ENCODE measurements at places on chromosomes 2 and 18.

- peaks cover 4% of the 10 kb centered on the region for H3K4me1 ChIP-seq
- H3K27me3 ChIP-seq, result no peaks in the 10 kb centered on the region
- H3K4me3 ChIP-seq, result no peak overlapping the region
- no peaks in the 10 kb centered on the region for H3K36me3 ChIP-seq
- H3K27ac ChIP-seq, result no peak overlapping the region
Observed at GRCh38 chr2:23649303-23649702, 264.3 kb downstream of the KLHL29 start.

- DNase-seq, result no peak
- no peak overlapping the region for H3K4me3 ChIP-seq
- H3K27ac ChIP-seq, result no peak overlapping the region
- H3K36me3 ChIP-seq, result no peaks in the 10 kb centered on the region
Observed at GRCh38 chr2:60567919-60568768, 14.7 kb upstream of the BCL11A start.

DNA sequence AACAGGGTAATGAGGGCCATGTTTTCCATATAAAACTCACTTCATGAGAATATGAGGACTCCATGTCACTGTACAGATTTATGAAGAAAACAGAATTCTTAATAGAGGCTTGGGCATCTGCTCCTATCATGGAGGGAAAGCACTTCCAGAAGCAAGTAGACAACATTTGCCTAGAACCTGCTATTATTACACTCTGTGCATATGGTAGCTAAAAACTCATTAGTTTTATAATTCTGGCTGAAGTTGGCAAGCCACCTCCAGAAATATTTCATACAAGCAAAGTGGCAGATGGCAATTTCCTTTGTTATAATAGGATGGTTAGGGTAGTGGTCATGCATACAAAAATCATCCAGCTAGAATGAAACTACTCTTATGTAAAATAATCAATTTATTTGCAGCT is 65.8 kb upstream of the TLK1 start:
- DNase-seq, result no peak
- peaks cover 10% of the 10 kb centered on the region for H3K4me1 ChIP-seq
- H3K27me3 ChIP-seq, result no peaks in the 10 kb centered on the region
- H3K27ac ChIP-seq, result no peak overlapping the region
- no peak overlapping the region for H3K4me3 ChIP-seq

DNA sequence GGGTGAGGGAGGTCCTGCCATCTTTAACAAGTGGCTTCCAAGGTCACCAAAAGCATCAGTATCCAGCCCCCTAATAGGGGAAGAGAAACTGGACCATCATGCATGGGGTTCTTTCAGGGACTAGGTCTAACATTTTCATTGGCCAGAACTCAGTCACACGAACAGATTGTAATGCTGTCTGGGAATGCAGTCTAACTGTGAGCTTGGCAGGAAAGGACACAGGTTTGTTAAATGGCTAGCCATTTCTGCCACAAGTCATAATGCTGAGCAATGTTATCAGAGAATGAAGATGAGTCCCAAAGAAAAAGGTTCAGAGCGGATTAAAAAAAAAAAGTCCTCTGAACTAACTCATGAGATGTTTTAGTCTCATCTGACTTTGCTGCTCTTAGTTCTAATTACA is 70.9 kb upstream of the TNP1 start:
- H3K27ac ChIP-seq, result no peak overlapping the region
- DNase-seq, result no peak
- H3K4me3 ChIP-seq, result no peak overlapping the region
- H3K27me3 ChIP-seq, result peaks cover 2% of the 10 kb centered on the region
- no peaks in the 10 kb centered on the region for H3K4me1 ChIP-seq
